ENCODE measurements at places on chromosomes 16 and 17.

GRCh38 chr16:13553453-13553985 is 366.4 kb upstream of the ERCC4 start:
- DNase-seq, result no peak

GRCh38 chr16:57749101-57749692 is 13.6 kb downstream of the KATNB1 start:
- DNase-seq, result no peak

- DNase-seq, result no peak
Observed at GRCh38 chr17:69009930-69010329, 50.8 kb downstream of the ABCA9 start.

GRCh38 chr17:79539944-79540705 is 70.7 kb downstream of the RBFOX3 start:
- DNase-seq, result no peak

- DNase-seq, result no peak
Observed at GRCh38 chr16:27323781-27324561, 10.2 kb downstream of the IL4R start.

GRCh38 chr17:10798910-10799309 is 5.0 kb downstream of the TMEM238L start:
- no peak for DNase-seq

DNA sequence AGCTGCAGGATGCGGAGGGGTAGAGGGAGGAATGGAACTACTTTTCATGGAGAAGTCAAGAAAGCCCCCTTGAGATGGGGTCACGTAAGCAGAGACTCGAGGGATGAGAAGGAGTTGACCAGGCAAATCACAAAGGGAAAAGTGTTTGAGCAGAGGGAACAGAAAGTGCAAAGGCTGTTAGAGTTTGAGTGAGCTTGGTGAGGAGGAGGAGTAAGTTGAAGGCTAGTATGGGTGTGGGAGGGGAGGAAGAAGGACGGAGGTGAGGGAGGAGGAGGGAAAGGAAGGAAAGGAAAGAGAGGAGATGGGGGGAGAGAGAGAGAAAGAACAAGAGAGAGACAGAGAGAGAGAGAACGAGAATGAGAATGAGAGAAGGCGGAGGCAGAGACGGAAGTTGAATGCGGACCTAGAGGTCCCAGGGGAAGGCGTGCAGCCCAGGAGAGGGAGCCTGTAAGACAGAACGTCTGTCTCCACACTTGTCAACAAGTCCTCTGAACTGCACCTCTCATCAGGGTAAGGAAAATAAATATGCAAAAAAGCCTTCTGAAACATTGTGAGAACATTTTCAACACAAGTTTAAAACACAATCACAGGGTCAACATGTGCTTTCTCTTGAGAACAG is 279.8 kb upstream of the EEF2KMT start:
- no peak for DNase-seq

DNA sequence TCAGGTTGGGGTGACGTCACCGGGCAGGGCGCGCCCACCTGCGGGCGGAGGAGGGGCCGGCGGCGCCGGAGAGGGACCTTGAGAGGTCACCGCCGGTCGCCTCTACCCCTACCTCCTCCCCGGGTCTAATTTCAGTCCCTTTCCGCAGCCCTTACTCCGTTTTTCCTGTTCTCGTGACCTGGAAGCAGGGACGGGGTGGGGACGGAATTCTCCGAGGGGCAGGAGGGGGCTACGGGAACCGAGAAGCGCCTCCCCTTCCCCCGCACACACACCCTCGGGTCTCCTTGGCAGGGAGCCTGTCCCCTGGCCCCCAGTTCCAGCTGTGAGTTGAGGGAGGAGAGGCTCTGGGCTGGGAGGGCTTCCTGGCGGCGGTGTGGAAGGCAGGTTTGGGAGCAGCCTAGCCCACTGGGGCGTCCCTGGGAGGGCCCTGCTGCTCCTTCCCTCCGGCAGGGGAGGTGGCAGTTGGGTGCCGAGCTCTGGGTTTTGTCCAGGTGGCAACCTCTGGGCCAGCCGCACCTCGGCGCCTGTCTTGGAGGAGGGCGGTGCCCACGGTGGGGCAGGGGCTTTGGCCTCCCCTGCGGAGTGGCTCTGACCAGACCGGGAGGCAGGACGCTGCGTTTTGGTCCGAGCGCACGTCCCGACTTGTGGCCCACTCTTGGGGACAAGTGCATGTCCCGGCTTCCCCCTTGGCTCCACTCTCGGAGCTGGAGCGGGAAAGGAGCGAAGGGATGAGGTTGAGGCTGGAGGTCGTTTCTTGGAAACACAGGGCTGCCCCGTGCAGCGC is 773 bp downstream of the SYNGR3 start:
- DNase-seq, result no peak

DNA sequence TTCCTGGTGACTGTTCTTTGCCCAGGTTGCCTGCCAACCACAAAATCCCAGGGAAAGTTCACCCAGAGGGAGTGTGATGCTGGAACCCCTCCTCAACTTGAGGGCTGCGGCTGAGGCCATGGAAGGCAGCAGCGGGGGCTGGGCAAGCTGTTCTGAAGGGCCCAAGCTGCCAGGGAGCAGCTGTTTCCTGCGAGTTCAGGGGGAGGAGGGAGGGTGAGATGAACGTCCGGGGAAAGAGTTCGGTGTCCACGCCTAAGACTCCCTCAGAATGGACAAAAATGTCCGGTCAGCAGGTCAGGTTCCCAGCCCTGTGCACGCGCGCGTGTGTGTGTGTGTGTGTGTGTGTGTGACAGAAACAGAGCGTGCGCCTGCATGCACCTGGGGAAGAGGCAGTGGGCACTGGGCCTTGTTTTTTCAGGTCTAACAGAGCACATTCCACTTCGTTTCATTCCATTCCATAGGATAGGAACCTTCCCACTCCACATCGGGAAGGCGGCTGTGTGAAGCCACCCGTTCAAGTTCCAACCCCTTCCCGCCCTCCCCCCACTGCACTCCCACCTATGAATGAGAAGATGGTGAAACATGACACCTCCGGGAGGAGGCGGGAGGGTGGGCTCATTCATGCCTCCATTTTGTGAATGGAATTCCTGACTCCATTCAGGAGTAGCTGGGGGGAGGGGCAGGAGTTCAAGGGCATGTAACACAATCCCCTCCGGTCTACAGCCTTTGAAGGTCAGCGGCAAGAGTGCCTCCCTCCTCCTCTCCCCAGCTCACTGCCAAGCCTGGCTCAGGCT is 15.7 kb downstream of the ETV4 start:
- no peak for DNase-seq

- no peak for DNase-seq
Observed at GRCh38 chr17:71334048-71334751, 786.6 kb upstream of the SOX9 start.

- no peak for DNase-seq
Observed at GRCh38 chr16:73610605-73611156, 562.8 kb upstream of the ZFHX3 start.

DNA sequence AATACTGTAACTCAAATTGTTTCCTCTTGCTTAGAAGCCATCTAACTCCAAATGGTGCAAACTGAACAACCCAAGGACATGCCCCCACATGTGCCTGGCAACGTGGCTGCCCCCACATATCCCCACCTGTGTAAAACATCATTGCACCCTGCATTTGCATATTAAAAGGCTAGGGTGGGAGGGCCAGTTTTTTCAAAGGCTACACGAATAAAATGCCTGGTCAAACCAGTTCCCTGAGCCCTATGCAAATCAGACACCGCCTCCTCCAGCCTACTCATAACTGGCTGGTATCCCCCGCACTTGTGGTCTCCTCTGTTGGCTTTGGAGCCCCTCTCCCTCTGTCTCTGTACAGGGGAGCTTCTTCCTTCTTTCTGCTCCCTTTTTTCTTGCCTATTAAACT is 26.7 kb downstream of the C16orf54 start:
- DNase-seq, result no peak

- no peak for DNase-seq
Observed at GRCh38 chr17:45753645-45754225, 30.4 kb upstream of the CRHR1 start.

DNA sequence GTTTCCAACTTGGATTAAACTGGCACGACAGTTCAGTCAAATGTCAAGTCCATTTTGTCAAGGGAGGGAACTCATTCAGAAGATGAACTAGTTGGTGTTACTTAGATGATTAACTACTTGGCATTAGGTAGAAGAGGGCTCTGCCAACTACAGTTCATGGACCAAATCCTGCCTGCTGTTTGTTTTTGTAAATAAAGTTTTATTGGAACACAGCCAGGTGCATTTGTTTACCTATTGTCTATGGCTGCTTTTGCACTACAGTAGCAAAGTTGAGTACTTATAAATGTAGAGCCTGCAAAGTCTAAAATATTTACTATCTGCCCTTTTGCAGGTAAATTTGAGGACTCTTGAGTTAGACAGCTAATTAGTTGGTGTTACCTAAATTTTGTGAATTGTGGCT is 410.0 kb downstream of the MAF start:
- no peak for DNase-seq

DNA sequence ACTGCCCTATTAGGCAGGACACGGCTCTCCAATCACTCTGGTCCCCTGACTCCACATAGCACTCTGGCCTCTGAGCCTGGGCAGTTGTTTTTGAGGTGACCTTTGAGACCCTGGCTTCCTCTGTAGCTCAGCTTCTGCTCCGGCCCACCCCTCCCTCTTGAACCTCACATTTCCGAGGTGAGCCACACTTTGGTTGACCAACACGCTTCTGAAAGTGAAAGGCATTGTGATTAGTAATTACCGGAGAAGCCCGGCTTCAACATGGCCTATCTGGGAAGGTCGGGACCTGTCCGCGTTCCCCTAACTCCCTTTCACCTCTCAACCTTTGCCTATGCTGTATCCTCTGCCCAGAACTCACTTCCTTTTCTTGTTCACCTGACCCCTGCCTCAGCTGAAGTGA is 10.3 kb upstream of the ITGAX start:
- DNase-seq, result no peak

- no peak for DNase-seq
Observed at GRCh38 chr17:78839235-78839761, 1.3 kb downstream of the USP36 start.

DNA sequence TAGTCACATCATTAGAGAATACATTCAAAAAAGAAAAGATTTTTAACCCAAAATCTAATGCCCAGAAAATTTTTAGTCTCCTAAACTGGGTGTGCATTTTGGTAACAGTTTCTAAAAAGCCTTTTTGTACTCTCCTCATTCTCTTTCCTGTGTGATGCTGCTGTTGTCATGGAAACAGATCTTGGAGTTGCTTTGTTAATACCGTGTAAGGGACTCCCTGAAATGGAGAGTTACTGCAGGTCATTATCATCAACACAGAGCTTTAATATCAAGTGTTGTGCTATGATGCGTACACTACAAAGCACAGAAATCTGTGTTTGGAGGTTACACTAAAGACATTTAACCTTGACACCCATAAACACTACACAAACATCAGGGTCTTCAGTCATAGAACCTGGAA is 216.3 kb downstream of the PRKCA start:
- DNase-seq, result no peak

- DNase-seq, result no peak
Observed at GRCh38 chr16:87945351-87946042, 5.7 kb upstream of the BANP start.

DNA sequence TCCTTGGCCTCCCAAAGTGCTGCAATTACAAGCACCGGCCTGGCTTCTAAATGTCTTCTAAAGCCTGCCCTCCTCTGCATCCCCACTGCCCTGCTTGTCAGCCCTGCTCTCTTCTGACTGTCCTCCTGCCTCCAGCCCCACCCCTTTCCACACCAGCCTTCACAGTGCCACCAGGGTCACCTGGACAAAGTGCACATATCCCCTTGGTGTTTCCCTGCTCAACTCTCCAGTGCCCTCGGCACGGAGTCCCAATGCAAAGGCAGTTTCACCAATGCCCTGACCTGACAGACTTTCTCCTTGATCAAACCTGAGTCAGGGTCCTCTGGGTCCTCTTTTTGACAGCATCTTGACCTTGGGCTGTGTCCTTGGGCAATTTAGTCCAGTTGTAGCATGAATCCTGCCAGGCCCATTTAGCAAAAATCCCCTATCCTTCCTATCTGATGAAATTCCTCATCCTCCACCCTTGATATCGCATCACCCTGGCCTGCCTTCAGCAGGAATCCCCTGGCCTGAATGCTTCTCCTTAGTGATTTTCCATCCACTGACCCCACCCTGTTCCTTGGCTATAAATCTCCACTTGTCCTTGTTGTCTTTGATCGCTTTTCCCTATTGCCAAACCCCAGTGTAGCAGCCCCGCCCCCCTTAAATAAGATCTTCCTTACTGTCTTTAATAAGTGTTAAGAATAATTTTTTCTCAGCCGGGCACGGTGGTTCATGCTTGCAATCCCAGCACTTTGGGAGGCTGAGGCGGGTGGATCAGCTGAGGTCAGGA is 42.7 kb upstream of the ETV4 start:
- DNase-seq, result no peak

DNA sequence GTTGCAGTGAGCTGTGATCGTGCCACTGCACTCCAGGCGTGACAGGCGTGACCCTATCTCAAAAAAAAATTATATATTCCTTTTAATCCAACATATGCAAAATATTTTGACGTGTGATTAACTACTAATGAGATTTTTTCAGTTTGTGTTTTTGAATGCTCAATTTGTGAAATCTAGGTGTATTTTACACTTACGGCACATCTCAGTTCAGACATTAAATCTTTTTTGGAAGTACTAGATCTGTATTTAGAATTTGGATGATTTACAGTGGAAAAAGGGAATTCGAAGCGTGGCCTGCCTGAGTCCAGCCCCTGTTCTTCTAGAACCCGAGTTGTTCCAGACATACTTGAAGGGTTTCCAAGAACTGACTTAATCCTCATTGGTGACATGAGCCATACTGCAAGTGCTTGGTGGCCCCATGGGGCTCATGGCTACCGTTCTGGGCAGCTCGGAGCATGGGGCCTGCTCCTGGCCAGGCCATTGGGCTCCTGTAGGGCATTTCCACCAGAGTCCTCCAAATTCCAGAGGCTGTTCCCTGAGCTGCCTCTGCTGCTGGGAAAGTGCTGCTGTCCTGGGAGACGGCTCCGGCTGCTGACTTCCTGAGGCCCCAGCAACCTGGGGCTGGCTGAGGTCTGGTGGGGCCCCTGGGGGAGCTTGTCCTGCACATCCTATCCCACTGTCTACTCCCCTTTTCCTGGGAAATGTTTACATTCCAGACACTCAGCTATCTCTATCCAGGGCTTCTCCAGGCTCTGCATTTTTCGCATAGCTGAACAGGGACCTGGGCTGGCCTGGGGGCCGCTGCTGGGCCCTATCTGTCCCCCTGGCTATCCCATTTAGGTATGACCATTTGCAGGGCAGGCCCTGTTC is 27.2 kb downstream of the LLGL2 start:
- no peak for DNase-seq

DNA sequence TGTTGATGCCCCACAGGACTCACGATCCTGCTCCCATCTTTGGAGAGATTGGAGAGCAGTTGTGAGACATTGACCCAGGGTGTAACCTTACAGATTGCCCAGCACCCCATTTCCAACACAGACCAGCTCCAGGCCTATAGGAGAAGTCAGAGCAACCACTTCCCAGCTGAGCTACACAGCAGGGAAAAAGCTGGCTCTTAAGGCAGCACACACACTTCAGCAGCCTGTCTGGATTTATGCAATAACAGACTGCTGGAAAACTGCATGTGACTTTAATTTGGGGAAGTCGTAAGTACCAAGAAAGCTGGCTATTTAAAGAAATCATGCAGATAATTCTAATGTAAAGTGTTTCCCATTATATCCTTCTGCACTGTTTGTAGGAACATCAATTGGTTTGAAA is 30.8 kb downstream of the NOG start:
- DNase-seq, result no peak

Data from stimulated activated CD8-positive, alpha-beta memory T cell treated with anti-CD3 and anti-CD28 coated beads, Interleukin-7, amount 100 ng/mL, for 4 hours (primary cell).